ENCODE measurements at places on chromosomes 4 and X.

- DNase-seq, result no peak
Measured at GRCh38 chrX:132968296-132968949, 10.0 kb upstream of the HS6ST2 start.

DNA sequence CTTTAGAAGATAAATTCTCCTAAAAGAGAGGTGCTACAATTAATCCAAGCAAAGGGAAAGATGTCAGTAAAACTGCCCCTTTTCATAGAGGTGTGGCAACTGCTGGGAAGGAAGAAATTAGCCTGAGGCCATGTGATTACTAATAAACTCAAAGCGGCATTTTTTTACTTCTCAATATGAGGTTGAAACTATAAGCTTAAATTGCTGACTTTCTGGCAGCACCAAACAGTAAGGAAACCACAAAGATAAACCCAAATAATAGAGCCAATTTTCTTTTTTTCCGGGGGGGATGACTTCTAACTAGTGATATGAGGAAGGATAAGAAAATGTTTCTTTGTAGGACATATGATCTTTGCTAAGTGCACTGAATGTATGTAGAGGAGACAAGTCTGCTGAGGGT lies 30.9 kb downstream of the AR start:
- DNase-seq, result no peak

- no peak for DNase-seq
Measured at GRCh38 chr4:174135936-174136406, 147.5 kb downstream of the FBXO8 start.

DNA sequence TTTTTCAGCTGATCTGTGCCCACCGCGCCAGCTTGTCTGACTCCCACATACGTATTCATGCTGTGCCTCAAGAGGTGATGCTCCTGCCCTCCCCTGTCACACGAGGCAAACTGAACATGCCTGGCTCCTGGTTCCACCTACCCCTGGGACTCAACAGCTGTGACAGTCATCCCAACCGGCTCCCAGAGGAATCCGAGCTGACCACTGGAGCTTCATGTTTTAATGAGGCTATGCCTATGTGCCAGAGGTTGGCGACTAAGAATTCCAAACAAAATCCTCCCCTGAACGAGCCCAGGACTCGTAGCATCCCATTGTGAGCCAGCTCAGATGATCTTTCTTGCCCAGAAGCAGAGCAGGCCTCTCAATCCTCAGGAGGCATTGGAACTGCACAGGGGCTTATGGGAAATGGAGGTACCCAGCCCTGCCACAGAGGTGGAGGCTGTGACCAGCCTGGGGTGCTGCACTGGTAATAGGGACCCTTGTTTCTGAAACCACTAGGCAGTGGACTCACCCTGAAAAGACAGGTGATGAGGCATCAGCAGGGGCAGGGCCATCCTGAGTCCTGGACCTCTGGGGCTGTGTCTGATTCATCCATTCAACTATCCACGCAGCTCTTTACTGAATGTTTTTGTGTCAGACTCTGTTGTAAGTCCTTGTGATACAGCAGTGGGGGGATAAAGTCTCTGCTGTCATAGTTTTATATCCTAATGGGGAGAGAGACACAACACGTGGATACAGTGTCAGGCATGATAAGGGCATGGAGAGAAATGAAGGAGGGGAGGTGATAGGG lies 325.0 kb downstream of the EVC2 start:
- DNase-seq, result no peak

- DNase-seq, result no peak
Measured at GRCh38 chrX:133868250-133868649, 117.1 kb downstream of the GPC3 start.

- no peak for DNase-seq
Measured at GRCh38 chr4:173411106-173411693, 12.3 kb upstream of the SCRG1 start.

DNA sequence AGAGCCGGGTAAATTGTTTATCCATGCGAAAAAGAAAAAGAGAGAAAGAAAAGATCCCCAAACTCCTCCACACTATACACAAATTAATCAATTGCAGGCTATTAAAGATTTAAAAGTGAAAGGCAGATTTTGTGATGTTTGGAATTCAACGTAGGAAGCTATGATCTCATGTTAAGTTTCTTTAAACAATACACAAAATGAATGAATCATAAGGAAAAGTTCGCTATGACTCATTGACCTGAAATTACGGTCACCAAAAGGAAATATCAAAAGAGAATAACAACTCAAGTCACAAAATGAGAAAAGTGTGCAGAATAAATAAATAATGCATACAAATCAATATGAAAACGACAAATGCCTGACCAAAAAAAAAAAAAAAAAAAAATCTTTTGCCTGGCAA lies 28.6 kb downstream of the CLNK start:
- DNase-seq, result no peak

DNA sequence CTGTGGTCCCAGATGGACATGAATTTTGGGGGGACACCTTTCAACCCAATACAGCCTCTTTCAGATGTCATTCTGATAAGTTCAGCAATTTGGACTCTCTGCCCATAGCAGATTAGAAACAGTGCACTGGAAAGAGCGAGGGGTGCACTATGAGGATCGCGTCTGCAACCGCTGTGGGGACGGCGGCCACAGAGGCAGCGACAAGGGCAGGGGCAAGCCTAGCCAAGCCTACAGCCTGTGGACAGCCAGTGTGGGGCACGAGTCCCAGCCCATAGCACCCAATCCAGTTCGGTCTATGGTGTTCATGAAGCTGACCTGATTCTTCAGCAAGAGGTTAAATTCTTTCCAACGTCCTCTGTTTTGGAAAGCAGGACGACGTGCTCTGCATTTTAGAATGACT lies 9.7 kb upstream of the NSG1 start:
- DNase-seq, result no peak

GRCh38 chr4:71303850-71304249 lies 35.0 kb upstream of the SLC4A4 start:
- no peak for DNase-seq

DNA sequence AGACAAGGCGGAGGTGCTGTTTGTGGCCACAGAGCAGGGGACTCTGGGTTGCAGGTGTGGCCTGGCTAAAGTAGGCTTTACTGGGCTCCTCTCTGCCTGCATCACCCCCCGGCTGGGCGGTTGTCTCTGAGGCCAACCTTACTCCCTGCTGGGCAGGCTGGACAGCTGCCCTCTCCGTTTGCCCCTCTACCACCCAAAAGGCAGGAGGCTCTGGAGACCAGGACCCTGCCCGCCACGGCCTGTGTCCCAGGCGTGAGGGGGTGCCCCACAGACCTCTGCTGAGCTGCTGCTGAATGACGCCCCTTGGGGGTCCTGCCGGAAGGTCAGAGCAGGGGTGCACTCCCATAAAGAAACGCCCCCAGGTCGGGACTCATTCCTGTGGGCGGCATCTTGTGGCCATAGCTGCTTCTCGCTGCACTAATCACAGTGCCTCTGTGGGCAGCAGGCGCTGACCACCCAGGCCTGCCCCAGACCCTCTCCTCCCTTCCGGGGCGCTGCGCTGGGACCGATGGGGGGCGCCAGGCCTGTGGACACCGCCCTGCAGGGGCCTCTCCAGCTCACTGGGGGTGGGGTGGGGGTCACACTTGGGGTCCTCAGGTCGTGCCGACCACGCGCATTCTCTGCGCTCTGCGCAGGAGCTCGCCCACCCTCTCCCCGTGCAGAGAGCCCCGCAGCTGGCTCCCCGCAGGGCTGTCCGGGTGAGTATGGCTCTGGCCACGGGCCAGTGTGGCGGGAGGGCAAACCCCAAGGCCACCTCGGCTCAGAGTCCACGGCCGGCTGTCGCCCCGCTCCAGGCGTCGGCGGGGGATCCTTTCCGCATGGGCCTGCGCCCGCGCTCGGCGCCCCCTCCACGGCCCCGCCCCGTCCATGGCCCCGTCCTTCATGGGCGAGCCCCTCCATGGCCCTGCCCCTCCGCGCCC lies 920 bp downstream of the HTT-AS start:
- no peak for DNase-seq

GRCh38 chr4:6688879-6689505 lies 4.7 kb upstream of the S100P start:
- peak; percentile 69 for DNase-seq

GRCh38 chr4:177975315-177975987 lies 533.2 kb upstream of the AGA start:
- DNase-seq, result no peak

- no peak for DNase-seq
Measured at GRCh38 chr4:173485164-173485563, 44.9 kb downstream of the HAND2 start.

DNA sequence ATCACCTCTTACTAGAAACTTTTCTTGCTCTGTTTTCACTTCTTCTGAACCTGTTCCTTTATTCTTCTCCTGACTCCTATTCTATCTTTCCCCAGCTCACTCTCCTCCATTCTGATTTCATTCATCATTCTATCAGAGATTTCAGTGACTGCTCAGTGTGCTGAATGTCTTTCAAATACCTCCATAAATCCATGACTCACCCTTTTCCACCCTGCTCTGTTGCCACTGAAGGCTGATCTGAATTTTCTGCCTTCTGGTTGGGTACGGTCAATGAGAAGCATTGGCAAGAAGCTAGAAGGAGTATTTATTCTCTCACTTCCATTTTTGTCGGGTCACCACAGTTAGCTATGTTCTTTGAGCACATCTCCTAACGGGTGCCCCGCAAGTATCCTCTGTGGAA lies 265.9 kb downstream of the CBLL2 start:
- DNase-seq, result no peak

GRCh38 chrX:131225078-131225477 lies 64.0 kb downstream of the IGSF1 start:
- no peak for DNase-seq

DNA sequence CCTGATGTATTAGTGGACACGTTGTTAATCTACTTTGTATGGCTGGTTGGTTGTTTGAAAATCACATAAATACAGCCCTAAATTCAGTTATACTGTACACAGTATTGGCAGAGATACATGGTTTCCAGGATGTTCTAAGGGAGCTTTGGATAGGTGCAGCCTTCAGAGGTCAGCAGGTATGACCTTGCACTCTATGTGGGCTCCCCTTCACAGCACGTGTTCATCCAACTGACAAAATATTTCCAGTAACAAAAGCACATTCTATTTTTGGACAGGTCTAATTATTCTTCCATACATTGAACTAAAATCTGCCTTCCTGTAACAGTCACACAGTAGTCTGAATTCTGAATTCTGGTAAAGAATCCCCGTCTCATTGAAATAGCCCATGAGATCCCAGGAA lies 92.8 kb upstream of the RAPGEF2 start:
- DNase-seq, result no peak

- no peak for DNase-seq
Measured at GRCh38 chr4:185587030-185587426, 51.7 kb upstream of the PDLIM3 start.

DNA sequence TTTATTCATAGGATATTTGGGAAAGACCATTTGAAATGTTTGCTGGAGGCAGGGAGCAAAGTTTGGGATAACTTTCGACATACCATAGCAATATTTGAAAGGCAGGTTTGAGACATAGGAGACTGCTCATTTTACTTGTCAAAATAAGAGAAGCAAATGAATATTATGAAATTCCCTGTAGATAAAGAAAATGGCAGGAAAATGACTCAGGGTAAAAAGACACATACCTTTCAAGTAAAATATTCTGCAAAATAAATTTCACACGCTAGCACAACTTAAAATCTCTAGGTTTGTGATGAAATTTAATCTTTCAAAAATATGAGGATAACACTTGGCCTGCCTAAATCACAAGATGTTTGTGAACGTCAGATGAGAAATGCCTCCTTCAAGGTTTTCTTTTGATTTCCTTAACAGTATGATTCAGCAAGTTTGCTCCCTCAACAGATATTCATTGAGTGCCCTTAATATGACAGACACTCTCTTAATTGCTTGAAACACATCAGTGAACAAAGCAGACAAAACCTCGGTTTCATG lies 6.6 kb downstream of the TMEM156 start:
- no peak for DNase-seq

GRCh38 chrX:1025413-1025812 lies 187.0 kb downstream of the CRLF2 start:
- DNase-seq, result no peak

Data from activated T-cell treated with anti-CD3 and anti-CD28 coated beads for 48 hours (primary cell).